Colonic mucosa (tissue), 4 donors: ENCODE measurements at places on chromosomes 1 and 21. TPM values are rescaled to one million over a fixed set of nuclear protein-coding genes. Genes with fewer than 3 reads are reported as not detected.

The ADCY10 gene
- 0.64 TPM for total RNA-seq

DNA sequence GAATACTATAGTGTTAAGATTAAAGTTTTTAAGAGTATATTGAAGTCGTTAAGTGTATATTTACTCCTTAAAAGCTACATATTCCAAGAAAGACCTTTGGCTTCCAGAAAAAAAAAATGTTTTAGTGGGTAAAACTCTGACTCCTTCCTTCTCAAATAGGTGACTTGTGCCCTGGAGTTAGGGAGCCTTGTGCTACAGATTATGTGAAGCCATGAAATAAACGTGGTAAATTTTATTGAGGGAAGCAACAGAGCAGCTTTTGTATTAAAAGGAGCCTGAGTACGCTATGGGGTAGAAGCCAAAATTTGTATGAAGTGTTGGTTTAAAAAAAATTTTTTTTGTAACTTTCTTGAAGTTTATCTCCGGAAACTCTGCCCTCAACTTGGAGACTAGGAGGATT is 994 bp downstream of the RO60 start:
- DNase-seq, result no peak

- DNase-seq, result no peak
Measured at GRCh38 chr1:209062863-209063262, 520.7 kb upstream of the CAMK1G start.

- DNase-seq, result no peak
Measured at GRCh38 chr1:67175530-67176087, 9.4 kb downstream of the IL23R start.
